ENCODE measurements at places on chromosomes 1 and 21. TPM values are rescaled to one million over a fixed set of nuclear protein-coding genes. Genes with fewer than 3 reads are reported as not detected.

IVL gene
- 0.09 TPM for total RNA-seq

CASQ1 gene
- total RNA-seq, result not detected

RBM11 gene
- total RNA-seq, result not detected

AGMAT gene
- 7.8 TPM for total RNA-seq

MATN1 gene
- 0.08 TPM for total RNA-seq

RAB29 gene
- 11.6 TPM for total RNA-seq

CEP170 gene
- 26.3 TPM for total RNA-seq

ATP6V1G3 gene
- total RNA-seq, result not detected

LDLRAD2 gene
- total RNA-seq, result 0.02 TPM

LCE3D gene
- total RNA-seq, result 4.0 TPM

SRGAP2C gene
- total RNA-seq, result 10.7 TPM

CRYAA gene
- total RNA-seq, result 0.18 TPM

OR2T35 gene
- not detected for total RNA-seq

KIF26B gene
- 0.09 TPM for total RNA-seq

OR6K3 gene
- total RNA-seq, result not detected

LCA5L gene
- total RNA-seq, result 1.6 TPM

TDRD5 gene
- not detected for total RNA-seq

SELE gene
- total RNA-seq, result not detected

KRTAP10-10 gene
- total RNA-seq, result not detected

S100A6 gene
- 2,971 TPM for total RNA-seq

RNU1-1 gene
- not detected for total RNA-seq

ITLN1 gene
- not detected for total RNA-seq

CA14 gene
- total RNA-seq, result not detected

MYOG gene
- not detected for total RNA-seq

Measured in A549 treated with dexamethasone at 1 μM for 4 hours (cell line).